ENCODE measurements at places on chromosomes 4 and X. TPM values are rescaled to one million over a fixed set of nuclear protein-coding genes. Genes with fewer than 3 reads are reported as not detected.

ANKRD50 gene
- total RNA-seq = 5.4 TPM

HS3ST1 gene
- 0.30 TPM for total RNA-seq

HCCS gene
- total RNA-seq = 60.5 TPM

TMEM31 gene
- total RNA-seq = not detected

PTTG2 gene
- total RNA-seq = not detected

C4orf36 gene
- 0.64 TPM for total RNA-seq

KLHL8 gene
- 5.9 TPM for total RNA-seq

PFKFB1 gene
- total RNA-seq = not detected

PASD1 gene
- not detected for total RNA-seq

CHRDL1 gene
- total RNA-seq = not detected

HTN3 gene
- total RNA-seq = not detected

USP26 gene
- not detected for total RNA-seq

CDX4 gene
- not detected for total RNA-seq

ERVMER34-1 gene
- total RNA-seq = 1.2 TPM

SLC6A14 gene
- not detected for total RNA-seq

QDPR gene
- 53.1 TPM for total RNA-seq

STK32B gene
- total RNA-seq = 22.9 TPM

SPRY1 gene
- total RNA-seq = 0.47 TPM

DGAT2L6 gene
- not detected for total RNA-seq

HPGD gene
- total RNA-seq = 52.9 TPM

DRP2 gene
- total RNA-seq = 0.23 TPM

MAGEB1 gene
- total RNA-seq = not detected

ESX1 gene
- 0.05 TPM for total RNA-seq

BTC gene
- total RNA-seq = 0.76 TPM

ABCD1 gene
- total RNA-seq = 3.3 TPM
